CD4-positive, alpha-beta T cell treated with Interleukin-21 for 1 hour (primary cell): ENCODE measurements at places on chromosomes 12 and 14.

DNA sequence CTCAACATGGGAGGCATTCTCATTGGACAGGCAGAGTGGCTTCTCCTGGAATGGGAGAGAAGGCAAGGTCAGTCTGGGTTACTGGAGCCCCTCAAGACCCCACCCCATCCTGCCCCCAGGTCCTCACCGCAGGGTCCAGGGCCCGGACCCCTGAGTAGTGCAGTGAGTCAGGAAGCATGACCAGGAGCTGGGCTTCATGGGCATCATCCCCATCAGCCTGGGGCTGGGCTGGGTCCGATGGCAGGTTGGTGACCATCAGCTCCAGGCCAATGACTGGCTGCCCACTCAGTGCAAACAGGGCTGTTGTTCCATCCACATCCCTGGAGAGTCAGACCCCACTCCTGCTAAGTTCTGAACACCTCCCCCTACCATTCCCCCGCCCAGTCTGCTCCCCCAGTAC is 13.1 kb downstream of the ITGA7 start:
- no peak for DNase-seq

GRCh38 chr12:65997056-65997455 is 133.5 kb downstream of the LLPH start:
- DNase-seq: no peak

- no peak for DNase-seq
These were observed 40.3 kb downstream of the BRAP start for GRCh38 chr12:111645433-111645832.

DNA sequence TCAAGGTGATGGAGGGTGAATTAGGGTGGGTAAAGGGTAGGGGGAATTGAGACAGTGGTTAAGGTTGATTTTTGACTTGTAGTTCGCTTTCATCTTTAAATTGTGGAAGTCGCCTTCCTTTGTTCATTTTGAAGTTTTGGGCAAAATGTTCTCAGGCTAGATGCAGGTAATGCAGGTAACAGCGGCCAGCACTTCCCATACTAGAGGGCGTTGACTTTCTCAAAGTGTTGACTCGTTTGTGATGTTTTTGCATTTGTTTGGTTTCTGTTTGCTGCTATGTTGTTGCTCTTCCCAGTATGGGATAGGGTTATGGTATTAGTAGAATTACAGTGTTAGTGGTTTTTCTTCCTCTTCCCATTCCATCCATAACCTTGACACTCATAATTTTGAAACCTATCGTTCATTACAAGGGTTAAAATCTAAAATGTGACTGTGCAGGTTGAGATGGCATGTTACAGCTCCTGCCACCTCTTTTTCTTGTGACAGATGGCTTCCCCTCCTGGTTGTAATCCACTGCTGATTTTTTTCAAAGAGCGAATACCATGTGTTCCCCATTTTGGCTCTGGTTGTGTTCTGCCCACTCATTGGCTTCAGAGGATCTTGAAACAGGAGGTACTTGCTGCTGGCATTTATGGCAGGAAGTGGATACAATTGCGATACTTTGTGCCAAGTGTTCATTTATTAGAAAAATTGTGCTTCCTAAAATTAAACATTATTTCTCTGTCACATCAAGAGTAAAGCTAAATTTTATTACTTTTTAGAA is 57.1 kb downstream of the ERC1 start:
- no peak for DNase-seq

- no peak for DNase-seq
These were observed 11.5 kb downstream of the FUT8 start for GRCh38 chr14:65423982-65424381.

DNA sequence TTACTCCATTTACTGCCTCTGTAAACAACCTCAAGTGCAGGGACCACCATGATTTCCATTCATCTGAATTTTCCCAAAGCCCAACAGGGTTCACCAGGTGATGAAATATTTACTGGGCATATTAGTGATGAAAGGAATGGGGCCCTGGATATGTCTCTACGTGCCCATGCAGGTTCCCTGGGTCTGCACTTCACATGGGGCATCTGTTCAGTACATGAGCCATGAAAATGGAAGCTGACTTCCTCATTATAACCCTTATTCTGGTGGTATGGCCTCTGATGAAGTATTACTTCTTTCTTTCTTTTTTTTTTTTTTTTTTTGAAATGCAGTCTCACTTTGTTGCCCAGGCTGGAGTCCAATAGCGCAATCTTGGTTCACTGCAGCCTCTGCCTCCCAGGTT is 26.5 kb upstream of the CORO1C start:
- no peak for DNase-seq

- DNase-seq: no peak
These were observed at the start of gene LIN7A for GRCh38 chr12:80937391-80938238. LIN7A (minus strand) TSS chr12:80937934; CDS start chr12:80937722, 212 bp downstream.

- no peak for DNase-seq
These were observed 31.2 kb upstream of the USP44 start for GRCh38 chr12:95582230-95583058.

- DNase-seq: no peak
These were observed 39.2 kb upstream of the PLXNC1 start for GRCh38 chr12:94109160-94109559.

GRCh38 chr12:105841840-105842239 is 296.9 kb downstream of the NUAK1 start:
- no peak for DNase-seq

- DNase-seq: no peak
These were observed 19.5 kb downstream of the VSX2 start for GRCh38 chr14:74258764-74259035.

DNA sequence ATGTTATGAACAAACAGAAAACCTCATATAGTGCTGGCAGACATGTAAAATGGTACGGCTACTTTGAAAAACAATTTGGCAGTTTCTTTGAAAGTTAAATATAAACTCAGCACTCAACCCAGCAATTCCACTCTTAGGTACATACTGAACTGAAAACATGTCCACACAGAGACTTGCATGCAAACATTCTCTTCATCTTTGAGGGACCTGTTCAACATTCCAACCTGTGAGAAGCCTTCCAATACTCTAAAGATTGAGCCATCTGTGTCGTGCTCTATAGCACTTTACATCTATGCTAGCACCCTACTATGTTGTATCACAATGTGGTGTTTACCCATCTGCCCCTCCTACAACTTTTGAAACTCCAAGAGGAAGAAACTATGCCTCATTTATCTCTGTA is 79.3 kb downstream of the DNAI7 start:
- DNase-seq: no peak

- DNase-seq: no peak
These were observed 30.2 kb upstream of the CPM start for GRCh38 chr12:68962877-68963855.

DNA sequence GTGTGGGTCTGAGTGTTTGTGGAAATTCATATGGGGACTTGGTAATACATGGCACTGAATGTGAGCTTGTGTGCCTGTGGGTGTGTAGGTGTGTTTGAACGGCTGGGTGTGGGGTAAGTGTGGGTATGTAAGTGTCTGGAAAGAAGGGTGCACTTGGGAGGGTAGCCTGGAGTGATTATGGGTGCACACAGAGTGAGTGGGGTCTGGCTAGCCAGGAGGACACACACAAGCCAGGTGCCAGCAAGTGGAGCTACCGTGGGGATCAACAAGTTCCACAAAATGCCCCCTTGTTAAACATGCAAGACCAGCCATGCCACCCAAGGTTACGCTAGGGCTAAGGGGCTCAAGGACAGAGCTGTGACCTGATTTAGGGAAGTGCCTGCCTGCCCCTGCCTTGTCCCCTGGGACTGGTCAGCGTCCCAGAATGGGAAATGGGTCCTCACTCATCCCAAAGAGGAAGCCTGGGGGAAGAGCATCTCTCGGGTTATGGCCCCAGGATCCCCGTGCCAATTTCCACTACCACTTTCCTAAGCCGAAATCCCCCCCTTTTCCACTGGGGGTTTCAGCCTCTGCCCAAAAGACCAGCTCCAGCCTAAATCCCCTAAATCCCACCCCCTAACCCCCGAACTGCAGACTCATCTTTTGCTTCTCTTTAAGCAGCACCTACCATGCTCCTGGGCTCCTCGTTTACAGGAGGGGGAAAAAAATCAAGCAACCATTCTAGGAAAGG is 118.6 kb downstream of the DICER1 start:
- no peak for DNase-seq

- no peak for DNase-seq
These were observed 17.6 kb upstream of the RASSF8 start for GRCh38 chr12:25940886-25941285.

- DNase-seq: no peak
These were observed 99.6 kb downstream of the SLC25A47 start for GRCh38 chr14:100422556-100423316.

GRCh38 chr12:106417926-106418910 is 60.7 kb downstream of the POLR3B start:
- no peak for DNase-seq

DNA sequence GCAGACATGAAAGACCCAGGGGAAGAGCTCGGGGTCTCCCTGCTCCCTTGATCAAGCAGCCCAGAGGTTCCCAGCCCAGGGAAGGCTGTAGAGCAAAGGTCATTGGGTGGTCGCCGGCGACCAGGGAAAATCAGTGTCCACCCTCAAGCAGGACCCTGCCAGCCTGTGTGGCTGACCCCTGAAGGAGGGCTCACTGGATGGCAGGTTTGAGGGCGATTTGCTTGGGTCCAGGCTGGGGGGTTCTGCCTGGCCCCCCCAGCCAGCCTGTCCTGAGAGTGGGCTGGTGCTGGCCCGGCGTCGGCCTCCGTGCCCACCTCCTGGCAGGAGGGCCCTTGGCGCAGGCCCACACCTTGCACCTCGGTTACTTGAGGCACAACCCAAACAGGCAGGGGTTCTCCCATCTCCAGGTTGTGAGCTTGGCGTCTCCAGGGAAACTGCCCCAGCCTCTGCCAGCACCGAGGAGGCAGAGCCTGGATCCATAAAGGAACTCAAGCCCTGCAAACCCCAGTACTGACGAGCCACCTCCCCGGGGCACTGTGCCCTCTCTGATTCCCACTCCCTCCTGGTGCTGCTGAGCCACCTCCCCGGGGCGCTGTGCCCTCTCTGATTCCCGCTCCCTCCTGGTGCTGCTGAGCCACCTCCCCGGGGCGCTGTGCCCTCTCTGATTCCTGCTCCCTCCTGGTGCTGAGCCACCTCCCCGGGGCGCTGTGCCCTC is 329.0 kb upstream of the SFSWAP start:
- DNase-seq: no peak

DNA sequence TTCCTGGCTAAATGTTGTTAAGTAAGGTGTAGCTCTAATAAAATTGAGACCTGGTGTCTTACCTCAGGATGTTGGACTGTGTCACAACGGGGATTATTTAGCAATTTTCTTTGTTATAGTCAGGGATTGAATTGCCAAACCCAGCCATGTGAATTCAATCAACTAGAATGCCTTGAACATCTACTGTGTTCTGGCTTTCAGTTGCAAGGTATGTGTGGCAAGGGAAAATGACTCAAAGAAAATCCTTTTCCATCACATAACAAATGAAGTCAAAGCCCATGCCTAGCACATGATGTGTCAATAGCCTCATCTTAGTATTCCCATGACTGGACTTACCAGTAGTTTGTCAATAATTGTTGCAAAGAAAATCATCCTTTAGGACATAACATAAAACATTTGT is 519.8 kb upstream of the FLRT2 start:
- DNase-seq: no peak

DNA sequence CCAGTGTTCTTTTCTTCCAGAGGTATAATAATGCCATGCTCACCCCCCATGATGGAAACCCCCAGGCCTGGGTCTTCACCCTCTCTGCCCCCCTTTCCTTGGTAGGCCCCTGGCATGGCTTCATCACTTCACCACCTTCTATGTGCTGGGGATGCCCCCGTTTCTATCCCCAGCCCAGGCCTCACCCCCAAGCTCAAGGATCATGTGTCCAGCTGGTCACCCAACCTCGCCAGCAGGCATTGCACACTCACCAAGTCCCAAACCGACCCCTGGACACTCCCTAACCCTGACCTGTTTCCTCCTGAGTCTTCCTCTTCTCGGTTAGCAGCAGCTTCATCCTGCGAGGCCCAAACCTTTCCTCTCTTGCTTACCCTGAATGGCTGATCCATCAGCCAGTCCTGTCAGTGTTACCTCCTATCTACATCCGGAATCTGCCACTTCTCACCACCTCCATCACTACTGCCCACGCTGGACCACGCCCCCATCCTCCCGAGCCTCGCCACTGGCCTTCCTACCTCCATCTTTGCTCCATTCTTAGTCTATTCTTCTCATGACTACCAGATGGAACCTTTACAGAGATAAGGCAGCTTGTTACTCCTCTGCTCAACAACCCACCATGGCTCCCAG is 69.0 kb downstream of the MVK start:
- DNase-seq: no peak

- no peak for DNase-seq
These were observed 297.0 kb downstream of the PCNX1 start for GRCh38 chr14:71204231-71204630.

GRCh38 chr14:23478109-23478759 is 8.7 kb downstream of the NGDN start:
- peak; percentile 80 for DNase-seq

DNA sequence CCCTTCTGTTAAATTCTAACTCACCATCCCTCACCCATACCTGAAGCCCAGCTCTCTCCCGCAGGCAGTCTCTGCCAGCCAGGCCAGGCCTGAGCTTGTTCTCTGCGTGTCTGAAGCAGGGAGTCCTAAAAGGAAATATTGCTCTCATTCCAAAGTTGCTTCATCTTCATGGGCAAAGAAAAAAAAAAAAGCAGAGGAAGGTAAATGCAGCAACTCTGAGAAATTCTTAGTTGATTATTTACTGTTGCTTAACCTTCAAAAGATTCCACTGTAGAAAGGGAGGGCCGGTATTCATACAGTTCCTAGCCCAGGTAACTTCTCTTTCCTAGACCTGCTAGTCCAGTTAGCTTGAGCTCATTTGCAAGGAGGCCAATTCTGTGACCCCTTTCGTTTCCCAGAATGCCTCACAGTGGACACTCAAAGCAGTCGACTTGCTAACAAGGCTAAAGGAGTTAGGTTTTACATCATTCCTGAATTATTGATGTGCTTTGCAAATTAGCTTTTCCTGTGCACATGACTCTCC is 193.5 kb upstream of the EEA1 start:
- DNase-seq: no peak

DNA sequence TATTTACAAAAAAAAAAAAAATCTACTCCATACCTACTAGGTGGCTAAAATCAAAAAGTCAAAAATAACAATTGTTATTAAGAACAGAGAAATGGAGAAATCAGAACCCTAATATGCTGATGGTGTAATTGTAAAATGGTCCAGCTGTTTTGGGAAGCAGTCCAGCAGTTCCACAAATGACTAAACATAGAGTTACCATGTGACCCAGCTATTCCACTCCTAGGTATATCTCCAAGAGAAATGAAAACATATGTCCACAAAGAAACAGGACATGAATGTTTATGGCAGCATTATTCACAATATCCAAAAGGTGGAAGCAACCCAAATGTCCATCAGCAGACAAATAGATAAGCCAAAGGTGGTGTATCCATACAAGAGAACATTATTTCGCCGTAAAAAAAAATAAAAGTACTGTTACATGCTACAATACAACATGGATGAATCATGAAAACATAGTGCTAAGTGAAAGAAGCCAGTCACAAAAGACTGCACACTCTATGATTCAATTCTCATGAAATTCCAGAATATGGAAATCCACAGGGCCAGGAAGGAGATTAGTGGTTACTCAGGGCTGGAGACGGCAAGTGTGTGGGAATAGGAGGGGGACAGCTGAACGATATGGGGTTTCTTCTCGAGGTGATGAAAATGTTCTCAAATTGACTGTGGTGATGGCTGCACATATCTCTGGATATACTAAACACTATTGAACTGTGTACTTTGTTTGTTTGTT is 9.1 kb upstream of the DPF3 start:
- no peak for DNase-seq

GRCh38 chr12:132708150-132708549 is 2.5 kb upstream of the PGAM5 start:
- no peak for DNase-seq

- DNase-seq: no peak
These were observed 693.0 kb downstream of the NRXN3 start for GRCh38 chr14:78863143-78863542.
